ENCODE measurements at places on chromosomes 12 and 14.

- DNase-seq = no peak
Observed at GRCh38 chr14:65243766-65244442, 141.6 kb upstream of the MAX start.

- no peak for DNase-seq
Observed at GRCh38 chr14:44468771-44469170, 38.3 kb downstream of the FSCB start.

DNA sequence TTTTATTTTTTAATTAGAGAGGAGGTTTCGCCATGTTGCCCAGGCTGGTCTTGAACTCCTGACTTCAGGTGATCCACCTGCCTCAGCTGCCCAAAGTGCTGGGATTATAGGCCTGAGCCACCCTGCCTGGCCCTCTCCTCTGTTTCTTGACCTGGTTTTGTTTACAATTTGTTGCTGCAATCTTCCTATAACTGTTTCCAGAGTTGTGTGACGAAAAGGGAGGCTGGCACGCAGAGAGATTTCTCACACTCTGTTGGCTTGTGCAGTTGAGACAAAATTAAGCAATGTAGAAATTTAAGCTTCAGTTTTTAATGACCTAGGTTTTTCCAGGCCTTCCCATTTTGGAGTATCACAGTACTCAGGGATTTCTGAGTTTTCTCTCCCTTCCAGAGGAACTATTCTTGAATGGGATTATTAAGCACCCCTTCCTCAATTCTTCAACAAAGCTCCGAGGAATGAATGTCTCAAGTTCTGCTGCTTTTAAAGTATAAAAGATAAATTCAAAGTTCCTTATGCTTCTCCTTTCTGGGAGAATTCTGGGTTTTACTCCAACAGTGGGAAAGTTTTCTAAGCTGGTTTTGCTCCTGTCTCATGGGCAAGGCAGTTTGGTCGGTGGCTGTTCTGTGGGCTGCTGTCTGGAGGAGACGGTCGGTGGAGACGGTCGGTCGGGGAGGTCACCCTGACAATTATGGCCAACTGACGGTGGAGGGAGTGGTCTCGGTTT, 20.4 kb upstream of the FOS start:
- no peak for DNase-seq

DNA sequence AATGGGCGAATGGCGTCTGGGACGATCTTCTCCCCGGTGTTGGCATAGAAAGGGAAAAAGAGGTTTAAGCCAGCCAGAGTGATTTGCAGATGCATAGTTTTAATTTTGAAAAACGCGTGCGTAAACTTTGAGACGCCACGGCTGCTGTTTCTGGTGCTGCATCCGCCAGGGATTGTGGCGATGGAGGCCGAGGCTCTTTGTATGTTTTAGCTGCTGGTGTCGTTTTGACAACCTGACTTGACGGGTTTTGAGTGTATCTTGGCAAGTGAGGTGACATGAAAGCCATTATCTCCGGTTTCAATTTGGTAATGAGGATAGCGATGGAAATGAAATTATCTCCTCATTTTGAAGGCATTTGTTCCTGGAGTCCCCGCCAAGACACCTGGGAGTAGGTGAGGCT, 1.6 kb downstream of the PTGDR start:
- DNase-seq = no peak

GRCh38 chr14:85752175-85752574, 222.2 kb downstream of the FLRT2 start:
- DNase-seq = no peak

GRCh38 chr12:130104571-130105106, 57.6 kb upstream of the FZD10 start:
- no peak for DNase-seq

- no peak for DNase-seq
Observed at GRCh38 chr12:70663838-70664237, 26.6 kb upstream of the PTPRB start.

DNA sequence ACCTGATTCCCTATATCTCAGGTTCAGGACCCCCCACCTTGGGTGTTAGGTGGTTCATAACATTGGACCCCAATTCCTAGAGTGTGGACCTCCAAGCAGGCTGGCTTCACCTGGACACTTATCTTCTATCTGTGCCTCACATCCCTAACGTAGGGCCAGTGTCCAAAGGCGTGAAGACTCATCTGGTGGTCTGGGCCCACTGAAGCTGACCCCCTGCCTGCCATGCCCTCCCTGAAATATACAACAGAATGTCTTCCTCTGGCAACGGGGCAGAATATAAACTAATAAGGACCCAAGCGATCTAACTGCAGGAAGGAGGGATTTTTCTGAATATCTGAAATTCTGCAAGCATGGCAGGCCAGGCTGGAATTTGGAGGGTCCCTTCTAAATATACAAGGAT, 5.6 kb downstream of the HOXC13 start:
- no peak for DNase-seq

GRCh38 chr14:36478782-36479181, 41.2 kb downstream of the NKX2-1 start:
- DNase-seq = no peak

GRCh38 chr12:63994704-63995103, 150.2 kb downstream of the SRGAP1 start:
- DNase-seq = no peak

DNA sequence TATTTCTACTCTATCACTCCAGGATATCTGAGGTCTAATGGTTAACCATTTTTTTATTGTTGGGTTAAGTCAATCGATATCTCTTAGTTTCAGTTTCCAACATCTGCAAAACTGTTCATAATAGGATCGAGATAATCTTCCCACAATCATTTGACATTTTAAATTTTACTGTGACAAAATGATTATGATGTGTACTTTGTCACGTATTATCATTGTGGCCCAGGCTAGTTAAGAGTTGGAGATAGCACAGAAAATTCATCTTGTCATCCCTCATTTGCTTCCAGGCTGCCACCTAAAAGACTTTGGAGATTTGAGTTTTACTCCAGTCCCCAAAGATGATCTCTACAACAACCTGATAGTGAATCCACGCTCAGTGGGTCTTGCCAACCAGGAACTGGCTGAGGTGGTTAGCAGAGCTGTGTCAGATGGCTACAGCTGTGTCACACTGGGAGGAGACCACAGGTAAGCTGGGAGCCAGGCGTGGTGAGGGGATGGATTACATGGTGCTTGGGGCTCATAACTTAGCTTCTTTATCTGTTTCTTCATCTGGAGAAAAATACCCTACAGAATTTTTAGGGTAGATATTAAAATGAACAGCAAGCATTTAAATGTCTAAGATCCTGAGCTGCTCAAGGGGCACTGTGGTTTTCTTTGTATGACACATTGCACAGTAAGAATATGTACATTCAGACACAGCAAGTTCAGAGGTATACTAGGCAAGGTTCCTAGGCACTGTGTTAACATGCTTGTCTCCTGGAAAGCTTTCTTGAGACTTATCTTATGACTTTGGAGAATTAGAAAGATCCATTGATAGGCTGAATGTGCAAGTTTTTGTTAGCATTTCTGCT, 22.4 kb downstream of the ARG2 start:
- DNase-seq = no peak

DNA sequence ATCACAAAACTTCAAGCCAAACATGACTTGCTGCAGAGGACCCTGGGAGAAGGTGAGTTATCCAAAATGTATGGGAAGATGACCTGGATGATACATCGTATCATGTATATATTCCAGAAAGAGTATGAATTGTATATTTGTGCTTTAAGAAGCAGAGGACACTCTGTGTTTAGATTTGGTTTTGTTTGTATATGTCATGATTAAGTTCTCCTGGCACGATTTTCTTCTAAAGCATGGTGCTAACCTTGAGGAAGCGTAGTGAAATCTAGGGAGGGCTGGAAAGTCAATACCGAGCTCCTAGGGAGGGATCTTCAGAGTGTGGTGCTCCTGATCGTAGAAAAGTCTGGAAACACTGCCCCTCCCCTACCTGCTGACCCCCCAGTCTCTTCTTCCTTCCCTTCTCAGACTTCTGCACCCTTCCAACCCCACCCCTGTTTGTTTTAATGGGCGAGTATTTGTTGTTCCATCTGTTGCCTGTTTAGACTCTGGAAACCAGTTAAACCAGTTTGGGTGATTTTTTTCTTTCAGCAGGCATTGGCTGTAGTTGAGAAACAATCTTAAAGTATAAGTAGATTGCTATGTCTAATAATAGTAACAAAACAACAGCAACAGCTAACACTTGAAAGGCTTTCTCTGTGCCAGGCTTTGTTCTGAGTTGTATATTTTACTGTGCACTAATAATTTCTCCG, 141.6 kb downstream of the KICS2 start:
- no peak for DNase-seq

DNA sequence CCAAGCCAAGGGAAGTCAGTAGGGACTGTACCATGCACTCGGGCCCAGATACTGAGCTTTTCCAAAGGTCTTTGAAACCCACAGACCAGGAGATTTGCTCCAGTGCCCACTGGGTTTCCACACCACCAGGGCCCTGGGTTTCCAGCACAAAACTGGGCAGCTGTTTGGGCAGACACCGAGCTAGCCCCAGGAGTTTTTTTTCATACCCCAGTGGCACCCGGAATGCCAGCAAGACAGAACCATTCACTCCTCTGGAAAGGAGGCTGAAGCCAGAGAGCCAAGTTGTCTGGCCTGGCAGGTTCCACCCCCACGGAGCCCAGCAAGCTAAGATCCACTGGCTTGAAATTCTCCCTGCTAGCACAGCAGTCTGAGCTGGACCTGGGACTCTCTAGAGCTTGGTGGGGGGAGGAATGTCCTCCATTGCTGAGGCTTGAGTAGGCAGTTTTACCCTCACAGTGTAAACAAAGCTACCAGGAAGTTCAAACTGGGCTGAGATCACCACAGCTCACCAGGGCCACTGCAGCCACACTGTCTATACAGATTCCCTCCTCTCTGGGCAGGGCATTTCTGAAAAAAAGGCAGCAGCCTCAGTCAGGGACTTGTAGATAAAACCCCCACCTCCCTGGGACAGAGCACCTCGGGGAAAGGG, 793.7 kb downstream of the RPS29 start:
- DNase-seq = no peak

DNA sequence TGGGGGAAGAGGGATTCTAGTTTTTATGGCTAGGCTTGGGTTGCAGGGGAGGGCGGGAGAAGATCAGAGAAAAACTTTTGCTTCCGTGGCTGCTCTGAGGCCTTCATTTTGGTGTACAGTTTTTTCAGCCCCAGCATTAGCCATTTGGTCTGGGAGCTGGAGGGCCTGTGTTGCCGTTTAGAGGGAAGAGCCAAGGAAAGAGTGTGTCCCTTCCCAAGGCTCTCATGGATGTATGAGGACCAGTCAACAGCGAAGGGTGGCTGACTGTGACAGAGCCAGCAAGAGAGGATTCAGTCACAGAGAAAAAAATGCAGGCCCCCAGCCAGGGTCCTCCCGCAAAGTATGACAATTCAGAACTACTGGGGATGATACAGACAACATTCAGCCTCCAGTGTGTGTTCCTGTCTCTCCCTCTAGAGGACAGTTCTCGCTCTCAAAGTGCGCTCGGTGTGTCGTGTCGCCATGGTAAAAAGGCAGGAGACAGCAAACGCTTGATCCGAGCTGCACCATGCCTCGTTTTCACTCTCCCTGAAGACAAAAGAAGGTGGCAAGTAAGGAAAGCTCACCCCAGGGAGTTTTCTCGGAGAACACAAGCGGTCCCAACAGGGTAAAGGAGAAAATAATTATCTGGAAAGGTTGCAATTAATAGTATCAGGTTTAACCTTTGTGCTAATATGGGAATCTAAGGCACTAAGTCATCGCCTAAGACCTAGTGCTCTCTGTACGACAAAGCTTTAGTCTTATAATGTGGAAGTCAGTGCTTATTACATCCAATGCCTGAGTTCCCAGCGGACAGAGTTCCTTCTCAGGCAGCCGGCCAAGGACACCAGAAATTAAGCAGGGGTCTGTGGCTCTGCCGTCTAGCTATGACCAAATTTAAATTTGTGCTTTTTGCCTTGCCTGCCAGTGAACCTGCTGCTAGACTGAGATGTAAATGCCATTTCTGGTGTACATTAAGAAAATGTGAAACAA, 157.3 kb upstream of the PLXNC1 start:
- no peak for DNase-seq

DNA sequence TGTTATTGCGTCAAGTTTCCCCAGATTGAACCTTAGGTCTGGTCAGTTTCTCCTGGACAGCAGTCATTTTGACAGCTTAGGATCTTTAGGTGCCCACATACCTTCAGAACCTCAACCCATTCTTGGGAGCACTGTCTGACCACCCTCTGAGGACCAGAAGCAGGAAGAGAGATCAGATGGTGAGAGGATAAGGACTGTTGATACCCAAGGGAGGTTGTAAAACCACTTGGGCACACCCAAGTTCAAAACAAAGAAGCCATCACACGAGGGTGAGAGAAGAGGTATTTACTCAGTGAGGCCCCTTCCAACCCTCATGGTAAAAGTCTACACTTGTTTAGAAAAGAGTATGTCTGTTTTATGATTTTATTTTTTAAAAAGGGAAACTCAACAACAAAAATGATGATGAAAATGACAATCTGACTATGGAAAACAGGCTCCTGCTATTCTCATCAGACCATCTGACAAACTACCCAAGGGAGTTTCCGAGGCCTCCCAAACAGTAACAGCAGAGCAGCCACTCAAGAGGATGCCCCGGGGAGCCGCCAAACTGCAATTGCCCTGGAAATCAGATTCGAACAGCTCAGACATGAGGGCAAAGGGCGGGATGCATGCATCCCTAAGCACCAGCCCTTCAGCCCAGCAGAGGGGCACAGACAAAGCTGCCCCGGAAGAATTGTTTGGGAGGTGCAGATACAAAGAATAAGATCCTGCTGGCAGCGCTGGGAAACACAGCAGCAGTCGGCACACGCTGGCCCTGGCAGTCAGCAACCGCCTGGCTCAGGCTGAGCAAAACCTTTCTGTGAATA, 162.6 kb upstream of the PLEKHG7 start:
- no peak for DNase-seq

DNA sequence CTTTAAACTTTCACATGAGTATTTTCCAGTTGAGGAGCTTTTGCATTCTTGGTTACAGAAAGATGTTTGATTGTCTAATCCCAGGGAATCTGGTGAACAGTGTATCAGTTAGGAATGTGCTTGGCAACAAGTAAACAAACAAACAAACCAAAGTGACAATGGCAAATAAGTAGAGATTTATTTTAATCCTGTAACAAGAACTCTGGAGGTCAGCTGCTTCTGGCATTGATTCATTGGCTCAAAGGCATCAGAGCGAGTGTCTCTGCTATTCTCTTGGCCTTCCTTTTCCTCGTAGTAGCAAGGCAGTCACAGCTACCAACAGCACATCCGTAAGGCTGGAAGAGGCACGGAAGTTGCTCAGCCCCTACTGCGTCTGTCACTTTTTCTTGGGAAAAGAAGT, 37.2 kb downstream of the CRADD start:
- no peak for DNase-seq

DNA sequence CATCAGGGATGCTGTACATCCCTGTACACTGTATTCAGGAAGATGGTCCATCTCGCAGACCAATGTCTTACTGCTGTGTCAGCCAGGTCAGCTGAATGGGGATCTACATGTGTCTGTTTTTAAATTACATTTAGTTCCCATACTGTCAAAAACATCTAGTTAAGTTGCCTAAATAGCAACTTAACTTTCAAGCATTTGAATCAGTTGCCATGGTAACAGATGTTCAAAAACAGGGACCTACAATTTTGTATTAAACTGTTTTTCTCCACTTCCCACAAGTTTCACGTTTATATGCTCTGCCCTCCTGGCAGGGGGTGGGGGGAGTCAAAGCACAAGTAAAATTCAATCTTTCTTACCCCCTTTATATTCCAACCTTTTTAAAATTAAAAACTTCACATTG, 38.3 kb downstream of the C12orf42 start:
- DNase-seq = no peak

- no peak for DNase-seq
Observed at GRCh38 chr12:59149995-59150642, 229.8 kb upstream of the LRIG3 start.

GRCh38 chr14:42023452-42023851, 416.8 kb downstream of the LRFN5 start:
- no peak for DNase-seq

GRCh38 chr12:2668816-2669215, 126.0 kb upstream of the FKBP4 start:
- DNase-seq = no peak

Data from stimulated activated CD4-positive, alpha-beta T cell treated with anti-CD3 and anti-CD28 coated beads, Interleukin-1b, Interleukin-23, amount 100 ng/mL, for 1 hour (primary cell).